ENCODE measurements at places on chromosomes 7 and 10.

- peak; percentile 82 for DNase-seq
Observed at GRCh38 chr10:24518981-24519597, 204.6 kb downstream of the ARHGAP21 start.

- no peak for DNase-seq
Observed at GRCh38 chr7:126662856-126663255, 589.9 kb downstream of the GRM8 start.

GRCh38 chr10:69470463-69471384, 19.5 kb downstream of the TSPAN15 start:
- DNase-seq: no peak

GRCh38 chr7:45888185-45888992, at the start of gene IGFBP1:
TSS of gene IGFBP1 (plus strand) at chr7:45888488. CDS start at chr7:45888653, 165 bp downstream.
- no peak for DNase-seq

GRCh38 chr10:42930516-42931192, 146.2 kb upstream of the RET start:
- DNase-seq: no peak

DNA sequence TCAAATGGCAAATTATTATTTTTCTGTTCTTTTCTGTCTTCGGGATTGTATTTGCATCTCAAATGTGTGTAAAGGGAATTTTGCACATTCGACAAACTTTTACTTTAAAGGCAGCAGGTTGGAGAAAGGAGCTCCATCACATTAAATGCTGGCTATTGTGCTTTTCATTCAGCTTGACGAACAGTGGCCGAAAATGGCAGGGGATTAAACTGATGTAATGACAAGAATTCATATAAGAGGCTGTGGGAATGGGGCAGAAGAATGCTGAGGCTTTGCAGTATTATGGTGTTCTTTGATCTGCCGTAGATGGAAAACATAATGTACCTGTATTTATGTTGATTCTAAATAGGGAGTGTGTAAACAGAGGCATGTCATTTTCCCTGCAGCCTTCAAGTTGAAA, 376.0 kb downstream of the LRMDA start:
- no peak for DNase-seq

DNA sequence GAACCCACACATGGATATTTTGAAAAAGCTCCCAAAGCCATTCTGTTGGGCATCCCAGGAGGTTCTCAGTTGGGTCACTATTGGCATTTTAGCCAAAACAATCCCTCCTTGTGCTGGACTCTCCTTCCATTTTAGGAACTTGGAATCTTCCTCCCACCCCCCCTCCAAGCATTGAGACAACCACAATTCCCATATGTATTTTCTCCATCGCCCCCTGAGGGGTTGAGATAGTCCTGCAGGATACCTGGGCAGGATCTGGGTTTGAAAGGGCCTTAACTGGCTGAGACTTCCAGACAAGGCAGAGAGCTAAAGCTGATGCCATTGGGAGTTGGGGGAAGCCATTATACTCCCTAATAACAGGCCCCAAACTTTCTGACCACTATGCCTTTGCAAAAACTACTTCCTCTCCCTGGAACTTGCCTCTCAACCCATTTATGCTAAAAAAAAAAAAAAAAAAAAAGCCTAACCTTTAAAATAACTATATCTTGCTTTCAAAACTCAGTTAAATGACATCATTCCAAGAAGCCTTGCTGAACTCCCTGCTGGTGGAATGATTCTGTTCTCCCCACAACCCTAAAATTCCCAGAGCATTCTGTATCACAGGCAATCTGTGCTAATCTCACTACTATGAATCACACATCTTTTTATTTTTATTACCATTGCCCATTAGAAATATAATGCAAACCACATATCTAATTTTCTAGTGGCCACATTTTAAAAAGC, 77.5 kb upstream of the PDE1C start:
- DNase-seq: no peak

- DNase-seq: no peak
Observed at GRCh38 chr10:61998937-61999336, 97.4 kb downstream of the ARID5B start.

DNA sequence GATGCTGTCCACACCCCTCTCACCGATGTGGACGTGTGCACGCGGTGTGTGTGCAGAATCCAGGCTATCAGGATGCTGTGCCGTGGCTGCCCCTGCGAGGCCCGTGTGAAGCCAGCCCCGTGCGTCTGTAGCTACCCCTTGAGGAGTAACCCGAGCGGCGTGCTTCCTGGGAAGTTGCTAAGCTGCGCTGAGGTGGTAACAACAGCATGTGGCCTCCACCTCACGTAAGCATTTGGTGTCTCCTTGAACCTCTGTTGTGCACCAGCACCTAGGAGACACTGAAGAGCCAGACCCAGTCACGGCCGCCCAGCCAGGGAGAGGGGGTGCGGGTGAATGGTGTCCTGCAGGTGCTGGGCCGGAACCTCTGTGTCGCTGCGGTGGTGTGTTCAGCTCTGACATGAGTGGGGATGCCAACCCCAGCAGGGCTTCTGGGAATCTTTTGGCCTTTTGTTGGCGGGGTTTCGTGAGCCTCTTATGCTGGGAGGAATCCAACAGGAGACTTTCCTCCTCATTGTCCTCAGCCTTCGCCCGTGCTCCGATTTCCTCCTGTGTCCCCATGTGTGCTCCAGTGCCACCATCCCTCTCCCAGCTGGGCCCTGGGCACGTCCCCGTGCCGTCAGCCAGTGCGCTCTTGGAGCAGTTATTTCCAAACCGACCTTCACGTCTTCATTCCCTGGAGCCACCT, 60.4 kb downstream of the DNAJB6 start:
- DNase-seq: peak; percentile 49

All from muscle of leg (tissue), 16 donors.